ENCODE measurements at places on chromosomes 5 and 9.
A peak's percentile ranks its signal among the peaks of the same experiment; 100 is the strongest.

DNA sequence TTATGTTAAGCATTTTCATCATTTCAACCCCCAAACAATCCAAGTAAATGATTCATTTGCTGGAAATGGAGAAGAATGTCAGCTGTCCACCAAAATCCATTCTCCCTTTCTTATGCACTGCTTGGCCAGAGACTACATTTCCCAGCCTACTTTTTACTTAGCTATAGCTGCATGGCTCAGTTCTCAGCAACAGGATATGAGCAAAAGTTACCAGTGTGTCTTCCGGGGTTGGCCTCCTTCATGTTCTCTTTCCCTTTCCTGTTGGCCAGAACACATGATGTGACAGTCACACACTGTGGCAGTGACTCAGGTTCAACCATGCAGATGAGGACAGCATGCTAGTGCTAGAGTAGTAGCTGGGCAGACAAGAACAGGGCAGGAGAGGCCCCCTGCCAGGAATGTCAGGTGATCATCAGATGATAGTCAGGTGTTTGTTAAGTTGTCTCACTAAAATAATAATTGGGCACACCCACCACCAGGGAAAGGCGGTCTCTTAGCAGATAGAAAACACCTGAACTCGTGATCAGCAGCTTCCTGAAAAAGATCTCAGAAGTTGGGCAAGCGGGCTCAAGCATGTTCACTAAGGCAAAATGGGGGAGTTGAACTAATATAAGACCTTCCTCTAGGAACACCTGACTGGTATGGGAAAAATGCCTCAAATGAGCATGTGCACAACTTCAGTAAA lies 12.2 kb downstream of the GPR150 start:
- peaks cover 10% of the 10 kb centered on the region for H3K4me1 ChIP-seq
- DNase-seq = no peak
- no peaks in the 10 kb centered on the region for H3K27me3 ChIP-seq
- H3K4me3 ChIP-seq = no peak overlapping the region
- H3K36me3 ChIP-seq = no peaks in the 10 kb centered on the region

DNA sequence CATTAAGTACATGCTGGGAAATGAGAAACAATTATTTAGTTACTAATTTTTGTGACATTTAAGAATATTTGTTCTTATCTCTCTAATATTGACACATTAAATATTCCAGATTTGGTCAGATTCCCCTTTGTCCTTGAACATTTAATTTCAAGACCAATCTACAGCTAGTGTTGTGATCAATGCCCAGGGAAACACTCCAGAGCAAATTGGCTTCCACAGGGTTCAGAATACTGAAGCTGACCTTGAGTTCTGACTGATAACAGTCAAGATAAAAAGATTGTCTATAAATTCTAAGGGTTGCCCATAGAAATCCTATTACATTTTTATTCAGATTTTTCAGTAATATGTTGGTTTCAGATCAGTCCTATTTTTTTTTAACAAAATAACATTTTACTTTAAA lies 31.3 kb downstream of the ZFYVE16 start:
- H3K27ac ChIP-seq = no peak overlapping the region
- peaks cover 10% of the 10 kb centered on the region for H3K36me3 ChIP-seq
- H3K4me1 ChIP-seq = no peaks in the 10 kb centered on the region
- DNase-seq = no peak
- H3K27me3 ChIP-seq = no peaks in the 10 kb centered on the region

GRCh38 chr5:83517072-83517687 lies 45.6 kb downstream of the VCAN start:
- no peaks in the 10 kb centered on the region for H3K4me1 ChIP-seq
- no peaks in the 10 kb centered on the region for H3K27me3 ChIP-seq
- no peaks in the 10 kb centered on the region for H3K36me3 ChIP-seq
- H3K4me3 ChIP-seq = no peak overlapping the region
- no peak overlapping the region for H3K27ac ChIP-seq

DNA sequence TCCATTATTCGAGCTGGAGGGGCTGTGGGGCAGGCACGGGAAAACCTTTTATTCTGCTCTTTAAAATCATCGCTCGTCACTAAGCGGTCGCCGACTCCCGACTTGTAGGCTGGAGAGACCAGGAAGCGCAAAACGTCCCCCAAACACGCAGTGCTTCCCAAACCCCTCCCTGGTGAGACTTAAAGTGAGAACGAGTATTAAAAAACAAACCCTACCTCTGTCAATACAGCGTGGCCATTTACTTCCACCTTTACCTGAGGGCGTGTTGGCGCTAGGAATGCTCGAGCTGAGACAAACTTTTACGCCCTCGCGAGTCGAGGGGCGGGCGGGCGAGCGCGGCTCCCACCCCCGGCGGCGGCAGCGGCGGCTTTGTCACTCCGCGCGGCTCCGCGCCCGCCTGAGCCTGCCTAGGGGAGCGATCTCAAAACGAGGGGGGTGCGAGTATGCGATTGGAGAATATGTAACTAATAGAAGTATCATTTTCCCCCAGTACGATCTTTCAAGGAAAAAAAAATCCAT lies at the start of gene NR2F1-AS1:
NR2F1-AS1 (minus strand) TSS at position 293 of the 519 bp plus-strand sequence.
- DNase-seq = no peak
- H3K27me3 ChIP-seq = peaks cover 2% of the 10 kb centered on the region
- H3K27ac ChIP-seq = peak within 1 kb of the TSS; percentile 86
- peak within 1 kb of the TSS; percentile 29 for H3K4me3 ChIP-seq
- H3K36me3 ChIP-seq = no peaks in the 10 kb centered on the region

DNA sequence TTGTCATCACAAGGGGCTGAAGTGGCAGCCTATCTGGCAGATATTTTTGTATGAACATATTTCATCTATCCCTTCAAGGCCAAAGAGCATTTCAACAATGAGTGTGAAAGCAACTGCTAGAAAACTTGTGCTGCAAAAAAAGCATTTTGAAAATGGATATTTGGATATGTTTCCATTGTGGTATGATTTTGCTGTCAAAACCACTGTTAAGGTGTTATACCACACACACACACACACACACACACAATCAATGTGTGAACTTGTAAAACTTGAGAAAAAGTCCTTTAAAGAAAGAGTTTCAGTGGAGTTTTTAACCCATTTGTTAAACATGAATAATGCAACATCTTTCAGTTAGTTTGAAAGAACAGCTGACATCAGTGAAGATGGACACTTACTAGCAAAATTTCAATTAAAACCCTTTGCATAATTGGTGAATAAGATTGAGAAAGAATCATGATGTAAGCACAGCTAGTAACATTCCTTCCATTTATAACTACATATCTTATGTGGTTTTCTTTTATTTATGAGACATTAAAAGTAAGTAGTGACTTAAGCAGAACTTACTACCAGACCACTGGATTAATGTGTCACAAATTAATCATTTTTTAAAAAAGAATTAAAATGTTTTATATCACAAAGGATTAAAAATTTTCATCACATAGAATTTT lies 182.6 kb upstream of the GNA14 start:
- no peak overlapping the region for H3K4me3 ChIP-seq
- H3K36me3 ChIP-seq = no peaks in the 10 kb centered on the region
- DNase-seq = no peak
- peaks cover 6% of the 10 kb centered on the region for H3K4me1 ChIP-seq
- no peaks in the 10 kb centered on the region for H3K27me3 ChIP-seq

Measured in upper lobe of left lung (tissue), 6 donors.